BJ (cell line): ENCODE measurements at places on chromosomes 3 and 15. TPM values are rescaled to one million over a fixed set of nuclear protein-coding genes. Genes with fewer than 3 reads are reported as not detected.

Gene LMCD1
- 157 and 168 TPM in 2 replicates for polyA plus RNA-seq

Gene REC114
- polyA plus RNA-seq, result not detected in 2 replicates

Gene TMCO5A
- not detected in 2 replicates for polyA plus RNA-seq

Gene DUOX1
- 0.09 TPM in 1 of 2 replicates, not detected in the other for polyA plus RNA-seq

Gene HDAC11
- polyA plus RNA-seq, result 9.8 and 16.0 TPM in 2 replicates

Gene TBC1D2B
- polyA plus RNA-seq, result 37.3 and 39.8 TPM in 2 replicates

Gene NDN
- 44.8 and 49.7 TPM in 2 replicates for polyA plus RNA-seq

Gene EPHB1
- polyA plus RNA-seq, result 0.36 and 0.50 TPM in 2 replicates

Gene GOLGA6L10
- 0.44 and 0.63 TPM in 2 replicates for polyA plus RNA-seq

Gene SERF2
- polyA plus RNA-seq, result 848 and 929 TPM in 2 replicates

Gene KLF15
- polyA plus RNA-seq, result 0.29 and 0.44 TPM in 2 replicates

Gene B3GNT5
- polyA plus RNA-seq, result 0.27 and 0.60 TPM in 2 replicates

Gene TMEM108
- 0.06 TPM in 1 of 2 replicates, not detected in the other for polyA plus RNA-seq

Gene SEMA3G
- polyA plus RNA-seq, result not detected in 2 replicates

Gene UTS2B
- 0.40 and 0.54 TPM in 2 replicates for polyA plus RNA-seq

Gene PAQR5
- polyA plus RNA-seq, result 2.1 and 2.8 TPM in 2 replicates

Gene TUSC7
- not detected in 2 replicates for polyA plus RNA-seq

Gene CALML4
- 0.47 and 1.2 TPM in 2 replicates for polyA plus RNA-seq

Gene TRIM59
- 10.3 and 17.2 TPM in 2 replicates for polyA plus RNA-seq

Gene AHSG
- polyA plus RNA-seq, result not detected in 2 replicates

Gene FILIP1L
- polyA plus RNA-seq, result 31.2 and 42.9 TPM in 2 replicates

Gene DGKG
- polyA plus RNA-seq, result not detected in 2 replicates

Gene GATM
- polyA plus RNA-seq, result 0.10 and 0.17 TPM in 2 replicates

Gene NOX5
- polyA plus RNA-seq, result 0.50 and 0.86 TPM in 2 replicates

Gene WDR76
- 1.5 and 3.4 TPM in 2 replicates for polyA plus RNA-seq

Gene PIF1
- 7.5 and 10.8 TPM in 2 replicates for polyA plus RNA-seq

Gene C3orf33
- 2.0 and 2.3 TPM in 2 replicates for polyA plus RNA-seq

Gene MYZAP
- 0.11 and 0.45 TPM in 2 replicates for polyA plus RNA-seq
